ENCODE measurements at places on chromosomes 5 and 9.

DNA sequence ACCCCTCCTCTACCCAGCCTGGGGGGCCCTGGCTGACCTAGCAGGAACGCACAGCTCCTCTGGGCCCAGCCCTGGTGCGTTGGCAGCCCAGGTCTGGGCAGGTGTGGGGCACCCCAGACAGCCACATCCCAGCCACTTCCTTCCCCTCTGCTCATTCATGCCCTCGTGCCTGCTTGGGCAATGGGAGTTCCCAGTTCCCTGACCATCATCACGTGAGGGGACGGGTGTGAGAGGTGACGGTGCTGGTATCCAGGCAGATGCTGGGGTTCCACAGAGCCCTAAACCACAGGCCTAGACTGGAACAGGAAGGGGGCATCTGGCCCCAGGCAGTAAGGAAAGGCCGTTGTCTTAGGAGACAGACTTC lies 8.4 kb downstream of the RALGDS start:
- no peak for DNase-seq

GRCh38 chr9:93263334-93264229 lies 79.6 kb downstream of the WNK2 start:
- DNase-seq: no peak

GRCh38 chr5:150155258-150156026 lies at the start of gene PDGFRB:
PDGFRB (minus strand) TSS chr5:150155845; CDS start chr5:150137047, 18,798 bp downstream.
- DNase-seq: no peak

DNA sequence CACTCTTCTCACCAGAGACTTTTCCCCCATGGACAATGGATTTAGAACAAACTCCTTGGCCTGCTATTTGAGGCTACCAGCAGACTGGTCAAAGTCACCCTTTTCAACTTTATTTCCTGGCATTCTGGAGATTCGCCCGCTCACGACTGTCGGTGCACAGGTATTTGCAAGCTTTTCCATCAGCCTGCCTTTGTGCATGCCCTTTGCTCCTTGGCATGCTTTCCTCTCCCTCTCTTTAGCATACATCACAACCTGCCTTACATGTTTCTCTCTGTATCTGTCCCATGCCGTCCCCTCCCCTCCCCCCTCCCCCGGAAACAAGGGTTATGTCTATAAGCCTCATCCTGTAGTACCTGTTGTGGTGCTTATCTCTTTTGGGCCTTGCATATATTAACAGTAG lies 257.1 kb downstream of the AOPEP start:
- no peak for DNase-seq

- no peak for DNase-seq
These were observed 2.9 kb downstream of the PIP5K1B start for GRCh38 chr9:68707801-68708488.
